T-cell (primary cell): ENCODE measurements at places on chromosomes 7 and 10.

- no peak for DNase-seq
Observed at GRCh38 chr10:78759456-78760120, 309.2 kb upstream of the ZMIZ1 start.

DNA sequence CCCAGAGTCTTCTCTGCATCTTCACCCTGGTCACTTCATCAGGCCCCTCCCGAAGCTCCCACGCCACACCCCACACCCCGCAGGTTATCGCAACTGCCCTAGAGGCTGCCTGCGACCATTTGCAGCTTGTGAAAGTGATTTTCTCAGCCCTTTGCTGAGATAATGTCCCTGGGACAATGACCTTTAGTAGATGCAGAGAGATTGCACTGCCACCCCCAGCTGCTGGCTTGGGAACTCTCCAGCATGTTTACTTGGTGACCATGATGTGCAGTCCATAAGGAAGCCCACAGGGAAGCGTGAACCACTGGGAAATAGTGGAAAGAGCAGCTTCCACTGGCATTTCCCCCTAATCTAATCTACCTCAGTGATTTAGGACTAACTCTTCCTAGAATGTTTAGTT, 97.3 kb downstream of the WNT2 start:
- no peak for DNase-seq

DNA sequence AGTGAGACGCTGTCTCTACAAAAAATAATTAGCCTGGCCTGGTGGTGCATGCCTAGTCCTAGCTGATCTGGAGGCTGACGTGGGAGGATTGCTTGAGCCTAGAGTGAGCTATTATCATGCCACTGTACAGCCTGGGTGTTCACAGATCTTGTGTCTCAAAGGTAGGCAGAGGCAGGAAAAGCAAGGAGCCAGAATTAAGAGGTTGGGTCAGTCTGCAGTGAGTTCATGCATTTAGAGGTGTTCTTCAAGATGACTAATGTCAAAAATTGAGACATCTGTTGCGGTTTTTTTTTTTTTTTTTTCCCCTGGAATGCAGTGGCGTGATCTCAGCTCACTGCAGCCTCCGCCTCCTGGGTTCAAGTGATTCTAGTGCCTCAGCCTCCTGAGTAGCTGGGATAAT, 5.4 kb downstream of the PPIA start:
- no peak for DNase-seq

DNA sequence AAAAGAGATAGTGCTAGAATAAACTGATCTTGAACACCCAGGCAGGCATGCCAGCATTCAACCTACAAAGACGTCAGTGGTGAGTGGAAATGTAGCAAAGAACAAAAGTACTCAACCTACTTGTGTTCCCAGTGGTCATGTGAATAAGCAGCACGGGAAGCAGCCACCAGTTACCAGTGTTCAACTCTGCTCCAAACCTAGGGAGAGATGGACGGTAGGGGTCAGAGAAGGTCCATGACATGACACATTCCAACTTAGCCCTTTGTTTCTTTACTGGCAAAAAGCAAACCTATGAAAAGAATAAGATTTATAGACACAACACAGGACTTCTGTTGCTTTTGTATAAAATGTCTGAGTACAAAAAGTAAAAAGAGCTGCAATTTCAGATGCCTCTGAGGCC, 511.4 kb downstream of the XPNPEP1 start:
- no peak for DNase-seq

DNA sequence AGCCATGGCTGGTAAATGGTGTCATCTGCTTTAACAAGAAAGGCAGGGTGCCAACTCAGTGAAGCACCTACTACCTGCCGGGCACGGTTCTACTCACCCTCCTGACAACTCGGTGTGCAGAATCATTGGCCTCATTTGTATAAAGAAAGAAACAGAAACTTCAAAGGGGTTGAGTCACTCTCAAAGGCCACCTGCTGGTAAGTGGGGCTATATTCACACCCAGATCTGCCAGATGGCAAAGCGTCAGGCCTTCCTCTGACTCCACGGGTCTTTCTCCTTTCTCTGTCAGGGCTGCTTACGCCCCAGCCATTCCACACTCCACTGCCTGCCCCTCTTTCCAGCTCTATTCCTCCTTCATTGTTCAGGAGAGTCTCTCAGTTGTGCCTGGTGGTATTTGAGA, 309.2 kb downstream of the GFRA1 start:
- DNase-seq = no peak

DNA sequence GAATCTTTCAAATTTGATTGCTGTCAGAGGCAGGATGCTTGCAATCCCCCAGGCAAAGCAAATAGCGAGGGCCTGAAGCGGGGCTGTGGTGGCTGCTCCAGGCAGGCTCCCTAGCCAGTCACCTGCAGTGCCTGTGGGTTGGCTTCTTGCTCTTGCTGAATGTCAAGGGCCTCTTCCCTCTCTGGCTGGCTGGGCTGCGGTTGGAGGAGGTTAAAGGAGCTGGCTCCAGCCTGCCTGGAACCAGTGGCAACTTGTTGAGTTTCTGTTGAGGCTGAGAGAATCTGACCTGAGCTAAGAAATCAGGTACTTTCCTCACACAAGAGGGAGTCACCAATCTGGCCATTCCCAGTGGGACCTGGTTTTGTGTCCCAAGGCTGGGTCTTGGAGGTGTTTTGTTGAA, 134.7 kb downstream of the TMEM178B start:
- no peak for DNase-seq

GRCh38 chr10:71829171-71829570, 21.9 kb downstream of the PSAP start:
- DNase-seq = no peak
